ENCODE measurements at places on chromosomes 11 and 22. TPM values are rescaled to one million over a fixed set of nuclear protein-coding genes. Genes with fewer than 3 reads are reported as not detected.

GRCh38 chr11:102489186-102490145 lies 36.9 kb upstream of the TMEM123 start:
- no peaks in the 10 kb centered on the region for H3K27me3 ChIP-seq
- H3K36me3 ChIP-seq, result no peaks in the 10 kb centered on the region
- DNase-seq, result no peak
- H3K27ac ChIP-seq, result no peak overlapping the region

The UPK3A gene
- total RNA-seq, result not detected

DNA sequence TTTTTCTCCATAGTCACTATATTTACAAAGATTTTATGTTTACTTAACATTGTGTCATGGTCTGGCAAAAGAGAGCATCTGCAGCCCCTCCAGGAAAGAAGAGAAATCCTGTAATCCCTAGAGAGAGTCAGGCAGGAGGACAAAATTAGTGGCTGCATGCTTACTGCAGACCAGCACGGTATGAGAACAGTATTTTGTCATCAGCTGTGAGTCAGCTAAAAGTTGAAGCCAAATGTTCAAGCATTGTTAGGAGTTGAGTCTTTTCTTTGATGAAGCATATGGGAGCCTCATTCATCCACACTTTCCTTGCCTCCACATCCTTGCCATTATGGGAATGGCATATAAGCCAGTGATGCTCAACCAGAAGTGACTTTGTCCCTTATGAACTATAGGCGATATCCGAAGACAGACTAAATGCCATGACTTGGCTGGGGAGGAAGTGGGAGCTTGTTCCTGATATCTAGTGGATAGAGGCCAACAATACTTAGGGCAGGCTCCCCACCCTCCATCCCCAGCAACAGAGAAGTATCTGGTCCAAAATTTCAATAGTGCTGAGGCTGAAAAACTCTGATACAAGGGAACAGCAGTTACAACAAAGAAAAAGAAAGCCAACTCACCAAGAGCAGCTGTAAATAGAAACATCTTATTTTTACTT lies 112.0 kb upstream of the OR5AK2 start:
- H3K36me3 ChIP-seq, result no peaks in the 10 kb centered on the region
- DNase-seq, result no peak
- no peak overlapping the region for H3K4me3 ChIP-seq

The SHISAL1 gene
- total RNA-seq, result 7.5 TPM

All from chondrocyte (in vitro differentiated cells).